ENCODE measurements at places on chromosomes 7 and 10.
A peak's percentile ranks its signal among the peaks of the same experiment; 100 is the strongest.

DNA sequence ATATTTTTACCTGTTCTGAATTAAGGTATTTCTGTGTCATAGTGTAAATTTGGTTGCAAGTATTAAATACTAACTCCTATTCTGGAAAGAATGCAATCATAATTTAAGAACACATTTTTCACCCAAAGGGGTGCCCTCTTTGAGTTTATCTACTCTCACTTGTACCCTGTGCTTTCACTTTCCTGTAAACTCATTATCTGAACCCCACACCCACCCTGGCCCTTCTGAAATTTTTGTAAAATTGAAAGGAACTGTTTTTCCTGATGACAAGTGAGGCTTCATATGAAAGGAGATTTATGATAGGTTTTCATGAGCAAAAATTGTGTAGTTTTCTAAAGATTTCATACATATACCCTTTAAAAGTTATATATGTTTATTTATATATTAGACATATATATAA is 134.5 kb downstream of the WNT2 start:
- no peaks in the 10 kb centered on the region for H3K27me3 ChIP-seq
- no peaks in the 10 kb centered on the region for H3K36me3 ChIP-seq
- no peak for DNase-seq

DNA sequence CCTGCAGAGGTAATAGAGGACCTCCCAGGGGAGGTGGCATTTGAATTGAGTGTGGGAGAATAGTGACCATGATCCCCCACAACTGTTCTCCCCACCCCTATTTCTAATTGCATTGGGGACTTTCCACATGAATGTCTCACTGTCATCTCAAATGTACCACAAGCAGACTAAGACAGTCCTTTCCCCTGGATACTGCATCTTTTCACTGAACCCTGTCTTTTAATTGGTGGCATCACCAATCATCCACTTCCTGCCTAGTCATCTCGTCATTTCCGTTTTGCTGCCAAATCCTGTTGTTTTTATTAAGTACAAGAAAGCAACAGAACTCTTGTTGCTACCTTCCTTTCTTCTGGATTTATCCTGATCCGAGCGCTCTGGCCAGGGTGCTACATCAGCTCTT is 120.3 kb downstream of the NRP1 start:
- no peaks in the 10 kb centered on the region for H3K27me3 ChIP-seq
- peak; percentile 35 for DNase-seq
- no peak overlapping the region for H3K27ac ChIP-seq
- no peaks in the 10 kb centered on the region for H3K36me3 ChIP-seq
- no peaks in the 10 kb centered on the region for H3K4me1 ChIP-seq

GRCh38 chr7:1241603-1242255 is 9.1 kb downstream of the UNCX start:
- H3K36me3 ChIP-seq, result no peaks in the 10 kb centered on the region
- no peak overlapping the region for H3K4me3 ChIP-seq

- peaks cover 13% of the 10 kb centered on the region for H3K4me1 ChIP-seq
- H3K27ac ChIP-seq, result peak overlapping the region; percentile 76
- no peaks in the 10 kb centered on the region for H3K27me3 ChIP-seq
- no peaks in the 10 kb centered on the region for H3K36me3 ChIP-seq
- H3K4me3 ChIP-seq, result no peak overlapping the region
- DNase-seq, result peak; percentile 38
These were observed 271.7 kb downstream of the TRIL start for GRCh38 chr7:28686418-28686800.

DNA sequence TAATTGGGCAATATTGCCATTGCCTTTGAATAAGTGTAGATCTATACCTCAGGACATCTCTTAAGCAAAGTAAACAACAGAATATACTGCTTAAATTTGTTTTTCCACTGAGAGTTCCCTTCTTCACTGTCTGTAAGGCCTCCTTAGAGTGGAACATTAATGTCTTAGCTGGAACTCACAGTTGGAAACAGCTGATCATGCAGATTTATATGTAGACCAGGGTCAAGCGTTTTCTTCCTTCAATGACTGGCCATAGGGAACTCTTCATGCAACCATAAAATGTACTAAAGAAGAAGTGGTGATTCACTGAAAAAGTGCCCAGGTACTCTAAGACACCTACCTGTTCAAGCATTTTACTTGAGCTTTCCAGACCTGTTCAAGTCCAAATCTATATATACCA is 18.3 kb upstream of the TBX20 start:
- no peak overlapping the region for H3K27ac ChIP-seq
- H3K36me3 ChIP-seq, result no peaks in the 10 kb centered on the region
- H3K4me1 ChIP-seq, result no peaks in the 10 kb centered on the region
- H3K4me3 ChIP-seq, result no peak overlapping the region
- H3K27me3 ChIP-seq, result peaks cover 56% of the 10 kb centered on the region
- no peak for DNase-seq

DNA sequence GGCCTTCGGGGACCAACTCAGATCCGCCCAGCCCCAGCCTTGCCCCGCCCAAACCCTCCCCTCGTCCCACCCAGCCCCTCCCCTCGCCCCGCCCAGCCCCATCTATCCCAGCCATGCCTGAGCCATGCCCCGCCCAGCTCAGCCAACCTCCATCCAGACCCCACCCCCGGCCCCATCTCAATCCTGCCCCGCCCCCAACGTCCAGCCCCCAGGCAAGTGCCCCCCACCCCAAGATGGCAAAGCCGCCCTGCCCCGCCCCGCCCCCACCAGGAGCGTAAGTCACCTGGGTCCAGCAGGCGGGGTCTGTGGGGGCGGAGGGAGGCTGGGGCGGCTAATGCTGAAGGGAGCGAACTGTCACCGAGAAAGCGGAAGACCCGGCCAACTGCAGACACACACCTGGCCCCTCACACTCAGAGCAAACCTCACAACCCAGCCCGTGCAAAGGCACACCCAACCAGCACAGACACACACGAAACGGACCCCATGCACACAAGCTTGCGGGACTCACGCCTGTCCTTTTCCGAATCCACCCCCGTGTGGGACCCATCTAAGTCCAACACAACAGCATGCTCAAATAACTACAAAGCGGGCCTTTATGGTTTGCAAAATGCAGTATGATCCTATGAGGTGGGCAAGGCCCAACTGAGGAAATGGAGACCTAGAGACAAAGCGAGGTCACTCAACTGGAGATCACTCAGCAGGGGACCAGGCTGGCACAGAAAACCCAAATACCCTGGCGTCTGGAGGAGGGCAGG is 11.5 kb upstream of the OGA start:
- DNase-seq, result peak; percentile 86
- peaks cover 2% of the 10 kb centered on the region for H3K36me3 ChIP-seq
- H3K4me1 ChIP-seq, result peaks cover 54% of the 10 kb centered on the region
- H3K27me3 ChIP-seq, result no peaks in the 10 kb centered on the region
- H3K27ac ChIP-seq, result peak overlapping the region; percentile 52

- H3K4me1 ChIP-seq, result no peaks in the 10 kb centered on the region
- no peaks in the 10 kb centered on the region for H3K36me3 ChIP-seq
- no peak overlapping the region for H3K4me3 ChIP-seq
- DNase-seq, result no peak
These were observed 8.4 kb upstream of the SLC16A12 start for GRCh38 chr10:89543841-89544240.

- no peaks in the 10 kb centered on the region for H3K36me3 ChIP-seq
- H3K27me3 ChIP-seq, result peaks cover 26% of the 10 kb centered on the region
- H3K27ac ChIP-seq, result no peak overlapping the region
- H3K4me1 ChIP-seq, result peaks cover 35% of the 10 kb centered on the region
These were observed 5.1 kb downstream of the UNC5B start for GRCh38 chr10:71217266-71218045.

GRCh38 chr7:92745241-92745640 is 91.1 kb downstream of the CDK6 start:
- no peak overlapping the region for H3K4me3 ChIP-seq
- no peak for DNase-seq
- H3K4me1 ChIP-seq, result peaks cover 23% of the 10 kb centered on the region
- peaks cover 49% of the 10 kb centered on the region for H3K36me3 ChIP-seq
- no peaks in the 10 kb centered on the region for H3K27me3 ChIP-seq
- H3K27ac ChIP-seq, result no peak overlapping the region

GRCh38 chr10:75043256-75044131 is 68.0 kb upstream of the SAMD8 start:
- H3K36me3 ChIP-seq, result no peaks in the 10 kb centered on the region
- no peak for DNase-seq
- H3K4me3 ChIP-seq, result no peak overlapping the region
- H3K4me1 ChIP-seq, result peaks cover 9% of the 10 kb centered on the region

DNA sequence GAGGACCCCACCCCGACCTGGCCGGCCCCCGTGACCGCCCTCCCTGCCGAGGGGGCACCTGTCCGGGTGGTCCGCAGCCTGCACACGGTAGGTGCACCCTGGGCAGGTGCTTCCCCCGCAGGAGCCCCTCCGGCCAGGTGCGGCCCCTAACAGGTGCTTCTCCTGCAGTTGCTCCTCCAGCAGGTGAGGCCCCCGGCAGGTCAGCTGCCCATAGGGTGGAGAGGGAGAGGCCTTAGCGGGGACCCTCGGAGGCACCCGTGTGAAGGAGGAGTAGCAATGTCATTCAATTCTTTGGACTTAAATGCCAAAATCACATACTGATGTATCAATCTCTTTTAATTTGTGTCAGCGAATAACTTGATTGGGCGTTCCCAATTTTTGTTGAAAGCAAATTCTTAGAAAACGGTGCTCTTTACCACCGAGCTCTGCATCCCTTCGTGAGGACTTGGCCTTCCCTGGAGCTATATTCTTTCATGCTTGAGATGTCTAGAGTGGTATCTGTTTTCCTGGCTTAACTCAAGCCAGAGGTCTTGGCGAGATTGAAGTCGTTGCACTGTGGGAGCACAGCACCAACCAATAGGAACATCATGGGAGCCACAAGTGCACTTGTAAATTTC is 738 bp upstream of the NCAPG2 start:
- peaks cover 3% of the 10 kb centered on the region for H3K36me3 ChIP-seq
- H3K4me1 ChIP-seq, result peaks cover 2% of the 10 kb centered on the region
- H3K4me3 ChIP-seq, result peak overlapping the region; percentile 73
- H3K27me3 ChIP-seq, result no peaks in the 10 kb centered on the region
- H3K27ac ChIP-seq, result peak overlapping the region; percentile 86
- DNase-seq, result no peak

DNA sequence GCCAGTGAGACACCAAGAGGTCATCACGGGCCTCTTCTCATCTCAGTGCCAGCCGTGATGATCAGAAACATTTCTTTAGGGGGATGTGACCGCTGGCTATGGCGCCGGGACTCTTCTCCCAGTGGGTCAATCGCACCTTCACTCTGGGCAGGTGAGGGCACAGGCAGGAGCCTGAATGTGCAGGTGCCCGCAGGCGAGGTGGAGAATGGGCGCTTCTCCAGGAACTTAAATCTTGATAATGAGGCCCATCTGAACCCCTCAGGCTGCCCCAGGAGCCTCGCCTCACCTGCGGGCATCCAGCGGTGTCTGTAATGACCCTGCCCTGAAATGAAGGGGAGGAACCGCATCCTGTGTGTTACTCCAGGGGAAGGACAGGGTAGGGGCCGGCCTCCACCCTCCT is 204.7 kb downstream of the ADARB2 start:
- H3K36me3 ChIP-seq, result no peaks in the 10 kb centered on the region
- no peak for DNase-seq
- no peaks in the 10 kb centered on the region for H3K4me1 ChIP-seq
- H3K27ac ChIP-seq, result no peak overlapping the region
- H3K4me3 ChIP-seq, result no peak overlapping the region
- no peaks in the 10 kb centered on the region for H3K27me3 ChIP-seq

DNA sequence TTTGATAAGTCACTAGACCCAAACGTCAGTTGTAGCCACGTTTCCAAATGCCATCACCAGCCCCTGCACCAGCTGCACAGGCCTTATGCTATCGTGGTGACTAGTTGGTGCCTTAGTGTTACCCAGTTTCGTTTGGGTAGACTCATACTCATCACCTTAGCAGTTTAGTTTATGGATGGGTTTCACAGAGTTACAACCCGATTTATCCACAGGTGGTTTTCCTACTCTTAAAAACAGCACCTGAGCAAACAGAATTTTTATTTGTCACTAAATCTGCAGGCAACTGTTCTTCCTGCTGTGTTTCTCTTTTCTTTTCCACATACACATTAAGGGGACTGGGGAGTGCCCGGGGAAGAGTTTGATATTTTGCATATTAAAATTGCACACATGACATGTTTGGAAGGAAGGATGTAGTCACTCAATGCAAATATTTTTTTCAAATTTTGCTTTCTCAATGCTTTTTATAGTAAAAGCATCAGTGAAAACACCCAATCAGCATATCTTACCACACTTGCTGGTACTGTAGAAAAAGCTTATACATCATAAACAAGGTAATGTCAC is 41.6 kb downstream of the PDSS1 start:
- no peak overlapping the region for H3K27ac ChIP-seq
- peaks cover 85% of the 10 kb centered on the region for H3K36me3 ChIP-seq
- DNase-seq, result no peak
- H3K4me1 ChIP-seq, result no peaks in the 10 kb centered on the region

DNA sequence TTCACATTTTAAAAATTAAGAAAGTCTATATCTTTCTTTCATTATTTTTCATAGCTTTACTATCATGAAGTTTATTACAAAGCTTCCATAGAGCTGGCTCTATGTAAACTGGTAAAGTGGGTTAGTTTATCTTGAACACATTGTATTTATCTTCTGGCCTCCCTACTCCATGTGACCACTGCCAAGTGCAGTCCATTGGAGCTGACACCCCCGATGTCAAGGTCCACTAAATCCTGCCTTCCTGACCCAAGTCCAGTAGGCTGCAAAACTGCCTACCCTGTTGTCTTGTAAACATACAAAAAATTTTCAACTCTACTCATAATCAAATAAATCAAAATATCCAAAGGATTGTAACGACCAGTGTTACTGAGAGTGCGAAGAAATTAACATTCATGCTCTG is 10.2 kb downstream of the DNAJC12 start:
- H3K27me3 ChIP-seq, result no peaks in the 10 kb centered on the region
- H3K4me3 ChIP-seq, result no peak overlapping the region
- no peaks in the 10 kb centered on the region for H3K36me3 ChIP-seq

GRCh38 chr10:126611303-126611702 is 59.2 kb downstream of the C10orf90 start:
- no peak for DNase-seq
- H3K4me1 ChIP-seq, result no peaks in the 10 kb centered on the region
- H3K27ac ChIP-seq, result no peak overlapping the region
- no peaks in the 10 kb centered on the region for H3K27me3 ChIP-seq
- H3K36me3 ChIP-seq, result no peaks in the 10 kb centered on the region

DNA sequence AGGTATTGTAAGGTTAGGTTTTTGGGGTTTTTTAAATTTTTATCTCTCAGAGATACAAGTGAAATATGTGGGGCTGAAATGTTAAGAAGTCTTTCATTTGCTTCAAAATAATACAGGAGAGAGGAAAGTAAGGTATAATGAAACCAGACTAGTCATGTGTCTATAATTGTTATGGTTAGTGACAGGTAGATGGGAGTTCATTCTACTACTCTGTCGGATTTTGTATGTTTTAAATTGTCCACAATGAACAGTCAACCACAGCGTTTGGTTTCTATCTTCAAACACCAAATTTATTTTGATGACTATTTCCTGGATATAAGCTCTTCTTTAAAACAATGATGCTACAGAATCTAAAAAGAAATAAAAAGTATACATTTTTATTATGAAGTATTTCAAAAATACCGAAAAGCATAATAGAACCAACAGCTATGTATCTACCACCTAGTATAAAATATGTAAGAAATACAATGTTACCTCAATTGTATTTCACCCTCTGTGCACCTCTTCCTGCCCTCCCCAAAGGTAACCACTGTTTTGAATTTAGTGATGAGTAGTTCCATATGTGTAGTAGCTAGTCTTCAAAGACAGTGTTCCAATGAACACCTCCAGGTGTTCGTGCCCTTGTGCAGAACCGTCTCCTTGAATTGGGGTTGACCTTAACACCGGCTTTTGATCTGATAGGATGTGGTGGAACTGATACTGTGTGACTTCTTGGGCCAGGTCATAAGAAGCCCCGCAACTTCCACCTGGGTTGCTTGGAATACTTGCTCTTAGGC is 74.8 kb upstream of the CDK1 start:
- no peak for DNase-seq
- H3K4me3 ChIP-seq, result no peak overlapping the region
- H3K27ac ChIP-seq, result no peak overlapping the region
- no peaks in the 10 kb centered on the region for H3K27me3 ChIP-seq

All from common myeloid progenitor, CD34-positive (primary cell).